Epithelial cell of prostate (primary cell): ENCODE measurements at places on chromosomes 16 and 17.
A peak's percentile ranks its signal among the peaks of the same experiment; 100 is the strongest.

- DNase-seq: no peak
Measured at GRCh38 chr17:28846231-28846630, 3.6 kb upstream of the FAM222B start.

DNA sequence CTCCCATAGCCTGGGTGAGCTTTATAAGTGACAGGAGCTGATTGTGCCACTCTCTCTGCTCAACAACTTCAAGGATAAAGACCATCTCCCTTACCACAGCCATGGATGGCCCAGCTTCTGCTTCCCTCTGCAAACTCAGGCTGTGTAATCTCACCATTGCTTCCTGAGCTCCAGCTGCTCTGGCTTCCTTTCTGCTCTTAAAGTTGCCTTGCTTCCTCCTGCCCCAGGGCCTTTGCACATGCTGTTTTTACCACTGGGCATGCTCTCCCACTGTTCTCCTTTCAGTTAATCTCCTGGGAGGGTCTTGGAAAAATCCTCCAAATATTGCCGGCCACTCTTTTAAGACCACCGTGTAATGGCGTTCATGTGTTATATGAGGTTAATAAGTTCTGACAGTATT lies 265.1 kb upstream of the C16orf82 start:
- no peak for DNase-seq

DNA sequence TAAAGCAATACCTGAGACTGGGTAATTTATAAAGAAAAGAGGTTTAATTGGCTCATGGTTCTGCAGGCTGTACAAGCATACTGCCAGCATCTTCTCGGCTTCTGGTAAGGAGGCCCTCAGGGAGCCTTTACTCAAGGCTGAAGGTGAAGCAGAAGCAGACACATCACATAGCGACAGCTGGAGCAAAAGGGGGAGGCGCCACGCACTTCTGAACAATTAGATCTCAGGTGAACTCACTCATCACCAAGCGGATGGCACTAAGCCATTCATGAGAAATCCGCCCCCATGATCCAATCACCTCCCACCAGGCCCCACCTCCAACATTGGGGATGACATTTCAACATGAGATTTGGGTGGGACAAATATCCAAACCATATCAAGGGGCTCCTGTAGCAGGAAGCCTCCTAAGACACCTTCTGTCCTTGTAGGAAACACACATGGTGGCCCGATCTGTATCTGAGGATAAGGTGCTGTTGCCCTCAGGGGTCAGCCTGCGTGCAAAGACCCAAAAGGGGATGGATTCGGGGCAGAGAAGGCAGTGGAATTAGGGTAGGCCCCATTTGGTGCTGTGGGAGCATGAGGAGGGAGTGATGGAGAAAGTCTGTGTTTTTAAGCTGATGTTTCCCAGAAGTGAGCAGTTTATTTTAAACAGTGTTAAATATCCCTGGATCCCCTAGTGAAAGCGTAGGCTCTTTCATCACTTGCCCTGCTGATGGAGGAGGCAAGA lies 23.0 kb downstream of the IL21R start:
- no peak for DNase-seq

DNA sequence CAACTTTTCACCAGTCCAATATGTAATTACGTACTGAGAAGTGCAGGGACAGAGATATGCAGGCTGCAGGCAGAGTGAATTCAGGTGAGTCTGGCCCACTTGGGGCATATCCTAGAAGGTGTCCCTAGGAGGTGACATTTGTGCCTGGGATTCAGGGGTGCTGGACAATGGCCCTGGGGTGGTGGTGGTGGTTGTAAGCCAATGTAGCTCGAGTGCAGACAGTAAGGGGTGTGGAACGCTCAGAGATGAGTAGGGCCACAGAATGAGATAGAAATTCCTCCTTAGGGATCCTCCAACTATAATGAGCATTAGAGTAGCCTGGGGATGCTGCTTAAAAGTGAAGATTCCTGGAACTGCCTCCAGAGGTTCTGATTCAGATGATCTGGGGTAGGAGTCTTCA lies 221.7 kb upstream of the MPHOSPH6 start:
- DNase-seq: no peak

DNA sequence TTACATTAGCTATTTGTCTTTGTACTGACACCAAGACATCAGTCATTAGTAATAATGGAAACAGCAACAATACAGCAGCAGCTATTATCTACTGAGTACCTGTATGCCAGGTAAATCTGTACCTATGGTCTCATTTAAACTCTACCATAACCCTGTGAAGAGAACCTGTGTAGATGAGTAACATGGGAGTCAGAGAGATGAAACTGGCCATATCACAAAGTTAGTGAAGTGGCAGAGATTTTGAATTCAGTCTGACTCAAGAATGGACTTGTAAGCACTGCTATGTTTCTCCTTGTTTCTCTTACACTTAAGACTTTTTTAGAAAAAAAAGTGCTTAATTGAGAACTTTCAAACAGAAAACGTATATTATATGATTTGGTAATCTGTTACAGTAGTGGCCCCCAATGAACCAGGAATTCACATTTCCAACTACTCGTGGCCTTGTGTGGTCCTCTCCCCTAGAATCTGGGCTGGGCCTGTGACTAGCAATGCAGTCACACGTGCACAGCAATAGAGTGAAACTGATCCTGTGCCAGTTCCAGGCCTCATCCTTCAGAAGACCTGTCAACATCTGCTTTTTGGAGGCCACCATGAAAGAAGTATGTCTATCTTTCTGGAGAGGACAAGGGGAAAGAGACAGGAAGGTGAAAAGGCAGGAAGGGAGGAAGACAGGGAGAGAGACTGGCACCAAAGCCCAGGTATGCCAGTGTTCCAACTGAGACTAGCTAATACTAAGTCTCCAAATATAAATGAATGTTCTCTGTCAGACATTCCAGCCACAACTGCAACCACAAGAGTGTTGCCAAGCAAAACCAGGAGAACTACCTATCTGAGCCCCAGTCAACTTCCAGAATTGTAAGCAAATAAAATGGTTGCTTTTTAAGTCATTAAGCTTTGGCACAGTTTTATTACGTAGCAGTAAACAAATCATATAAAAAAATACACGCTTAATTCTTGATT lies 12.0 kb downstream of the CRLF3 start:
- peak; percentile 60 for DNase-seq

- DNase-seq: no peak
Measured at GRCh38 chr17:35243561-35244340, 879 bp downstream of the SLFN5 start.

DNA sequence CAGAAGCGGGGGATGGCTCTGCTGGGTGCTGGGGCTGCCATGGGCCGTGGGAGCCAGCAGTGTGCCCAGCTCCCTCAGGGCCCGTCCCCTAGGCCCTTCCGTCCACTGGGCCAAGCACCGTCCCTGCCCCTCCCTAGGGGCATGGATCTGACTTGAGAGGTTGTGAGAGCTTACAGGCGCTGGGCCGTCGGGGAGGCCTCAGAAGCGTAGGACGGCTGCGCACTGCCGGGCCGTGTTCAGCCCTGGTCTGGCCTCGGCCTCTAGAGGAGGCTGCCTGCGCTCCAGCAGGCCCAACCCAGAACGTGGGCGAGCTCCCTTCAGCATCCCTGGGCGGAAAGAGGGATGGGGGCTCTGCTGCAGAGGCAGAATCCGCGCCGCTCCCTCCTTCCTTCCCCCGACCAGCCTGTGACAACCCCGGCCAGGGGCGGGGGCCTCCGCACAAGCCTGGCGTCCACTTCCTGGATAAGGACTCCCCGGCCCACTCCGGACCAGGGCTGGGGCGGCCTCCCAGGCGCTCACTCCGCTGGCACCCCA lies 685 bp upstream of the MPG start:
- DNase-seq: no peak

DNA sequence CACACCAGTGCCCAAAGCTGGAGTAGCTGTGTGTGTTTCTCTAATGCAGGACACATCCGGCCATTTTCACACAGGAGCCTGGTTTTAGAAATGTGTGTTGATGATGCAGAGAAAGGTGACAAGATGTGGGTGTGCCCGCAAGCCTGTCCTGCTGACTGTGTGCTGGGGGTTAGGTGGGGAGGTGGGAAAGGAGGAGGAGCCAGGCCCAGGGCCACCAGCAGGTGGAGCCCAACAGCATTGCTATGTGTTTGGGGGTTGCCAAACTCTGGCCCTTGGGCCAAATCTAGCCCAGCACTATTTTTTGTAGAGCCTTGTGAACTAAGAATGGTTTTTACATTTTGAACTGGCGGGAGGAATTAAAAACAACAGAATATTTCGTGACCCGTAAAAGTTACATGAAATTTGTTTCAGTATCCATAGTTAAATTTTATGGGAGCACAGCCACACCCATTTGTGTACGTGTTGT lies 61.7 kb upstream of the LGALS9 start:
- DNase-seq: no peak

GRCh38 chr16:56372013-56372634 lies 53.2 kb downstream of the AMFR start:
- DNase-seq: no peak

DNA sequence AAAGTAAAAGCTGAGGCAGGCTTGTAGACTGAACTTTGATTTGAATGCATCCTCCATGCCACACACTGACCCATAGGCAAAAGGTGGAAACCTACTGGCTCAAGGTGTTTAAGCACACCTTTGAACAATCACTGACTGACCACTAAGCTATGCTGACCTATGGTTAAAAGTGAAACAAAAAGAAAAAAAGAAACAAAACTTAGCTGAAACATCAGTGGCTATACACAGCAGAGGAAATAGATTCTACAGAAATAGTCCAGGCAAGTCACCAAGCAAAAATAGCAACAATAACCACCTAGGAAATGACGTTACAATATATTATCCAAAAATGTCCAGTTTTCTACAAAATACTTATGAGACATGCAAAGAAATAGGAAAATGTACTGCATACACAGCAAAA lies 60.2 kb downstream of the RPGRIP1L start:
- DNase-seq: no peak

DNA sequence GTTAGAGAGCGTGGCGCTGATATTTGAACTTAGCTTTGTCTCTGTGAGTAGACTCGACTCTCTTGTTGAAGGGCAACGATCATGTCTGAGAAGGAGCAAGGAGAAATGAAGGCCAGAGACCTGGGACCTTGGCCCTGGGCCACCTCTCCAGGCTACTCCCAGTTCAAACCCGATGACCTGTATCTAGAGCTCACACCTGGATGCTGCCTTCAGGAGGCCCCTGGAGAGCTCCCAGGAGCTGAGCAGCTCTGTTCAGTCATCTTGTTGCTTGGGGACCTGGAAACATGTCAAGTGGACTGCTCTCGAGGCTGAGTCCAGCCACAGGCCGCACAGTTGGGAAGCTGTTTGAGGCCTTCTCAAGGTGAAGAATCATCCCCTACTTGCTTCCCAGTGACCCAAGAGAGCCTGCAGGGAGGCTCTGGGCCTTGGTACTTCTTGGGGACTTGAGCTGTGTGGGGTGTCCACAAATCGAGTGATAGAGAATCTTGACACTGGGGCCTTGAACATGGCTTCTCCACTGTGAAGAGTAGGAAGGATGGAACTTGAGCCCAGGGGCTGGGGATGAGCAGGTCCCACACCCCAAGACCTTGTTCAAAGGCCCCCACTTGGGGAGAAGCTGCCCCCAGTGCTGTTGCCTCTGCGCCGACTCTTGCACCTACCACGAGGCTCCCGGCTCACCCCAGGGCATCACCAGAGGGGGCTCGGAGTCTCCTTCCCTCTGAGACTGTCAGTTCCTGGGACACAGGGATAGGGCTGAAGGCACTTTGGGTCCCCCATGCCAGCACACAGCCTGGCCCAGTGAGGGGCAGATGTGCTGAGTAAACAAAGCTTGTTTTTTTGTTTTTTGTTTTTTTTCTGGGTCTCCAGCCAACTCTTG lies 112.1 kb downstream of the IRX5 start:
- DNase-seq: no peak

DNA sequence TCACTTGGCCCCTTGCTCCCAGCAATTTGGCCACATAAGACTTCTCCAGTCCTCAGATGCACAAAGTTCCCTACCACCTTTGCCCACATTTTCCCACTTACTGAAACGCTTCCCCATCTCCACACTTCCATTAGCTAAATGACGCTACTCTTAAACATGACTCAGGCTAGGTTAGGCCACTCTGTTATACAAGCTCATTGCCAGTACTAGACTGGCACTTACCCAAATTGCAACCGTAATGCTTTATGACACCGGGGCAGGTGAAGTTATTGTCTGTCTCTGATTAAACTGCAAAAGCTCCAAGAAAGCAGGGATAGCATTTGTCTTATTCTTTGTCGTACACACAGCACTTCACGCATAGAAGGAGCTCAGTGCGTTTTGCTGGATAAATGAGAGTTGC lies 29.2 kb downstream of the ASPA start:
- no peak for DNase-seq

GRCh38 chr16:52561910-52562741 lies 15.2 kb upstream of the TOX3 start:
- DNase-seq: no peak

- DNase-seq: no peak
Measured at GRCh38 chr17:68740555-68741447, 139.6 kb upstream of the FAM20A start.

- no peak for DNase-seq
Measured at GRCh38 chr16:87463722-87464690, 28.8 kb downstream of the ZCCHC14 start.

GRCh38 chr16:17316005-17316404 lies 154.8 kb downstream of the XYLT1 start:
- DNase-seq: no peak

- DNase-seq: no peak
Measured at GRCh38 chr17:21104608-21105007, 22.2 kb upstream of the DHRS7B start.

DNA sequence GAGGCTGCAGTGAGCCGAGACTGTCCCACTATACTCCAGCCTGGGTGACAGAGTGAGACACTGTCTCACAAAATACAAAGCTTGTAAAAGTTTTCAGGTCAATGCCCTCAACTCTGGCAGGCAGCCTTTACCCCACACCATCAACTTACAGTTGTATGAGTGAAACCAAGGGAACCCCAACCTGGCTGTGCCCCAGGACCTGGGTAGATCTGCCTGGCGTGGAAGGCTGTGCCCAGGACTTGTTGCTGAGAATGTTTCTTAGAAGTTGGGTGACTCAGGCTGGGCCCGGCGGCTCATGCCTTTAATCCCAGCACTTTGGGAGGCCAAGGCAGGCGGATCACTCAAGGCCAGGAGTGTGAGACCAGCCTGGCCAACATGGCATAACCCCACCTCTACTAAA lies 7.8 kb downstream of the CES3 start:
- DNase-seq: no peak

- no peak for DNase-seq
Measured at GRCh38 chr17:10105513-10106001, 92.8 kb downstream of the GAS7 start.
